ENCODE measurements at places on chromosomes 7 and 10. TPM values are rescaled to one million over a fixed set of nuclear protein-coding genes. Genes with fewer than 3 reads are reported as not detected.

- no peak for DNase-seq
- H3K4me3 ChIP-seq = no peak overlapping the region
- no peaks in the 10 kb centered on the region for H3K36me3 ChIP-seq
These were observed 57.0 kb downstream of the ICA1 start for GRCh38 chr7:8205031-8205387.

GRCh38 chr7:140456551-140457051 lies 22.7 kb downstream of the MKRN1 start:
- no peak overlapping the region for H3K27ac ChIP-seq
- no peaks in the 10 kb centered on the region for H3K4me1 ChIP-seq
- no peak for DNase-seq
- H3K4me3 ChIP-seq = no peak overlapping the region
- peaks cover 13% of the 10 kb centered on the region for H3K36me3 ChIP-seq
- no peaks in the 10 kb centered on the region for H3K27me3 ChIP-seq

DOCK1 gene
- 13.8 TPM for total RNA-seq

- H3K27ac ChIP-seq = no peak overlapping the region
- H3K4me1 ChIP-seq = no peaks in the 10 kb centered on the region
- no peak overlapping the region for H3K4me3 ChIP-seq
- DNase-seq = no peak
- H3K27me3 ChIP-seq = no peaks in the 10 kb centered on the region
These were observed 10.2 kb upstream of the LFNG start for GRCh38 chr7:2509298-2509906.

DNA sequence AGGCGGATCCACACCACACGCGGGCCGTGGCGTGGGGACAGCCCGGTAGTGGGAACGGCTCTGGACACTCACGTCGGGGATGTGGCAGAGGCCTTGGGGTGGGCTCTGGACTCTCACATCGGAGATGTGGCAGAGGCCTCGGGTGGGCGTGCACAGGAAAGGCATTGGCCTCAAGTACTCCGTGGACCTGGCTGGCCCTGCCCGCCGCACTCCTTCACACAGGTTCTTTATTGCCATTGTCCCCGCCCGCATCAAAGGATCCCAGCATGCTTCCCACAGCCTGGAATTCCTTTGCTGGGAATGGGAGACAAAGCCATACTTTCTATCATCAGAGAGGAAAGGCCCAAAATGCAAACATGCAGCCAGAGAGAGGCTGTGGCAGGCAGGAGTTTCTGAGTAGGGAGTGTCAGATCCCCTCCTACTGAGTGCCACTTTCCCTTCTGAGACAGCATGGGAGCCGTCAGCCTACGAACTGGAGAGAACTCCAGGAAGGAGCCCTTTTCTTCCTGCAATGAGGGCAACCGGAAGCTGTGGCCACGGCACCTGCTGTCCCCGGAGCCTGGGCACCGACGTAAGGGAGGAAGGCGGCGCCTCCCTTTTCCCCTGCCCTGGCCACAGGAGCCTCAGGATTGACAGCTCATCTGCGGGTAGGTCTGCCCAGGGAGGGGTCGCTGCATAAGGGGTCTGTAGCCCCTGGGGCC lies 51.5 kb downstream of the RBM17 start:
- DNase-seq = no peak
- H3K27ac ChIP-seq = no peak overlapping the region
- H3K4me1 ChIP-seq = no peaks in the 10 kb centered on the region
- H3K4me3 ChIP-seq = no peak overlapping the region

MLXIPL gene
- total RNA-seq = 104 TPM

OR2A1 gene
- total RNA-seq = not detected

EPO gene
- total RNA-seq = 6.3 TPM

GIMAP6 gene
- 10.2 TPM for total RNA-seq

FFAR4 gene
- total RNA-seq = 0.27 TPM

GRCh38 chr10:104268713-104269645 lies at the start of gene GSTO2:
Gene GSTO2 (plus strand): TSS chr10:104269184. CDS start chr10:104274916, 5,732 bp downstream.
- peaks cover 38% of the 10 kb centered on the region for H3K36me3 ChIP-seq
- H3K4me3 ChIP-seq = peak within 1 kb of the TSS; percentile 55
- H3K27ac ChIP-seq = peak within 1 kb of the TSS; percentile 75
- no peaks in the 10 kb centered on the region for H3K27me3 ChIP-seq

TEX36 gene
- total RNA-seq = not detected

GRCh38 chr10:133520193-133520738 lies 6.9 kb upstream of the CYP2E1 start:
- no peaks in the 10 kb centered on the region for H3K36me3 ChIP-seq
- H3K27me3 ChIP-seq = no peaks in the 10 kb centered on the region
- no peaks in the 10 kb centered on the region for H3K4me1 ChIP-seq
- DNase-seq = peak; percentile 94
- H3K4me3 ChIP-seq = peak overlapping the region; percentile 25
- no peak overlapping the region for H3K27ac ChIP-seq

- H3K36me3 ChIP-seq = no peaks in the 10 kb centered on the region
- no peak overlapping the region for H3K4me3 ChIP-seq
- peaks cover 5% of the 10 kb centered on the region for H3K4me1 ChIP-seq
- DNase-seq = no peak
These were observed 88.4 kb downstream of the SH3PXD2A start for GRCh38 chr10:103766751-103767505.

DNA sequence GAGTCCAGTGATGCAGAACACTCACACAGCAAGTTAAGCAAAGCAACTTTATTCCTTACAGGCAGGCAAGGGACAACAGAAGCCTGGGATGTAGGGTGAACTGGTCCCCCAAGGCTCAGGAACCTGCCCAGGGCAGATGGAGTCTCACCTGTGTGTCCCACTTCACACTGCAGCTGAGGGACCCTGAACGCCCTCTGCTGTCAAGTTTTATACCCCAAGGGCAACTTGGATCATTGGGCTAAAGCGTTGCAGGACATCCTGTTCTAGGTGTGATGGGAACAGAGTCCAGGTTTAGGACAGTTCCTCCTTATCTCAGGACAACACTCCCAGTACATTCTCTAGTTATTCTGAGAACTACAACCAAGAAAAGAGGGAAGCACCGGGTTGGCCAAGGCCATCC lies 49.5 kb upstream of the ZNF746 start:
- H3K27me3 ChIP-seq = no peaks in the 10 kb centered on the region
- H3K36me3 ChIP-seq = peaks cover 33% of the 10 kb centered on the region

DEPP1 gene
- total RNA-seq = 86.8 TPM

MYL10 gene
- total RNA-seq = not detected

GRCh38 chr10:81027223-81027622 lies 489.5 kb downstream of the SH2D4B start:
- no peaks in the 10 kb centered on the region for H3K4me1 ChIP-seq
- H3K27me3 ChIP-seq = no peaks in the 10 kb centered on the region
- DNase-seq = no peak
- H3K4me3 ChIP-seq = no peak overlapping the region
- H3K27ac ChIP-seq = no peak overlapping the region

DNA sequence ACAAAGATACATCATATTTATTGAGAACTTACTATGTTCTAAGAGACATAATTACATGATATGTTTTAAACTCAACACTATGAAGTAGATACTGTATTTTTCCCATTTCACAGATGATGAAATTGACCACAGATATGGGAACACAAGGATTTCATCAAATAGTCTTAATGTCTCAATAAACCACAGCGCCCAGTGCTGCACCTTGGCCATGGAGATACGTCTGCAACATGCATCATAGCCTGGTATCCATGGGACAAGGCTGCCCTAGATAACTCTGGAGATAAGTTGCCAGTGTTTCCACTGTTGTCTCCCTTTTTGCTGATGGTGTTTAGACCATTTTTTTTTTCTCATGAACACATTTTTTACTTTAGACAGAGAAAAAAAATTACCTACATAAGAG lies 97.5 kb downstream of the GNAT3 start:
- H3K36me3 ChIP-seq = no peaks in the 10 kb centered on the region
- H3K27me3 ChIP-seq = no peaks in the 10 kb centered on the region
- H3K4me3 ChIP-seq = no peak overlapping the region
- no peak overlapping the region for H3K27ac ChIP-seq
- DNase-seq = no peak
- no peaks in the 10 kb centered on the region for H3K4me1 ChIP-seq

DNA sequence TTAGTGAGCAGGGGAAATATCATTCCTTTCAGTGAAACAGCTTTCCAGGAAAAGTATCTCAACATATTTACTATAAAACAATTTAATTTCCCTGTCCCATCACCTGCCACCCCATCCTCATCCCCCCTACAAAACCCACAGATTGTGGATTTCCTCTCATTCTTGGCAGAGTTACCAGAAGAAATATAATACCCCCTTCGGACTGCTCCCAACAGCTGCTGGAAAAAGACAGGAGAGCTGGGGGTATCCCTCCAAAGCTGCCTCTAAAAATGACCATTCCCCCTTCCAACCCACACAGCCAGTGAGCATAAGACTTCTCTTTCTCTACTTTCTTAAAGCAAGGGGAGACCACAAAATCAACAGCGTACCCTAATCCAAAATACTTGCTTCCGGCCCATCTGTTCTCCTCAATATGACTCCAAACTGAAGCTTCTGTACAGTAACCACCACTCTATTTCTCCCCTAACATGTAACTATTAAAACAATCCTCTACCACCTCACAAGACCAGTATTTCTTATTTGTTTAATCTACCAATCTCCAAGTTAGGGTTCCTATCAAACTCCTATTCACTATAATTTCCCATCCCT lies 7.8 kb downstream of the FBXW4 start:
- H3K27ac ChIP-seq = no peak overlapping the region
- H3K4me3 ChIP-seq = no peak overlapping the region
- H3K4me1 ChIP-seq = peaks cover 17% of the 10 kb centered on the region
- H3K36me3 ChIP-seq = no peaks in the 10 kb centered on the region
- no peak for DNase-seq
- no peaks in the 10 kb centered on the region for H3K27me3 ChIP-seq

- H3K27ac ChIP-seq = no peak overlapping the region
- no peaks in the 10 kb centered on the region for H3K4me1 ChIP-seq
- no peaks in the 10 kb centered on the region for H3K27me3 ChIP-seq
- no peak overlapping the region for H3K4me3 ChIP-seq
- no peaks in the 10 kb centered on the region for H3K36me3 ChIP-seq
- no peak for DNase-seq
These were observed 49.6 kb downstream of the SYPL1 start for GRCh38 chr7:106062521-106062931.

CLCN1 gene
- not detected for total RNA-seq

DNA sequence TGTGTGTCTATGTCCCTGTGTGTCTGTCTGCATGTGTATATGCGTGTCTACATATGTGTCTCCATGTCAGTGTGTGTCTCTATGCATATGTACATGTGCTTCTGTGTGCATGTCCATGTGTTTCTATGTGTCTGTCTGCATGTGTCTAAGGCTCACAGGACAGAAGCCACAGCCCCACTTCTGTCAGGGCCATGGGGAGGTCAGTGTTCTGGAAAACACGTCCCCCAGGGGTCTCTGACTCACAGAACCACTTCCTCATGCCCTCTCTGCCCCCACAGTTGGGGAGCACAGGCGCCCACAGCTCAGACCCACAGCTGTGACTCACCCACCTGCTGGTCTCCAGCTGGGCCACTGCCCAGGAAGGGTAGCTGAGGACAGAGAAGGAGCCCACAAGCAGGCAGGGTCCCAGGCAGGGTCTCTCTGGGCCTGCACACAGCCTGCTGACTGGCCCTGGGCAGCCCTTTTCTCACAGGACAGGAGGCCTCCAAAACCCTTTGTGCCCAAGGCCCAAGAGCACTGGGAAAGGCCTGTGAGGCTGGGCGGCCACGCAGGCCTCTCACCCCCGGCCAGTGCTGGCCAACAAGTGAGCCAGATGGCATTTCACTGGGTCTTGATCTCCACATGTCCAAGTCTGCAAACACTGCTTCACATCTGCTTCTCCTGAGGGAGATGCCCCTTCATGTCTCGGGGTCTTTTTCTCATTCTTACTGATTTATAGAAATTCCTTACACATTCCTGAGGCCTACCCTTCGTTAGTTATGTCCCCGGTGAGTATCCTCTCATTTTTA lies 102.9 kb upstream of the FAM20C start:
- no peak overlapping the region for H3K4me3 ChIP-seq
- no peak for DNase-seq
- no peak overlapping the region for H3K27ac ChIP-seq
- H3K4me1 ChIP-seq = no peaks in the 10 kb centered on the region

DNA sequence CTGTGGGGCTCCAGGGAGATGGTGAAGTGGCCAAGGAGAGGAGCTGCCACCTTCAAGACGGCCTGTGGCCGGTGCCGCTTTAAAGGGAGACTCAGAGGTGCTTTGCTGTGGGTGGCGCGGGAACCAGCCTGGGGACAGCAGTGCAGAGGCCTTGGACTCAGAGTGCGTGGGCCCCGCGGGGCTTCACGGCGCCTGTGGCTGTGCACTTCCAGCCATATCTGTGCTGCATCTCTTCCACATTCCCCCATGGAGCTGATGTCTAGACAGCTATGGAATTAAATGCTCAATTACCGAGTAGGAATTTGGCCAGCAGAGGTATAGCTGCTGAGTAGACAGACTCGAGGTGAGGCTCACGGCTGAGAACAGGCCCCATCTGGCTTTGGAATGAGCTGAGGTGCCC lies 41.7 kb downstream of the HTRA1 start:
- no peak overlapping the region for H3K27ac ChIP-seq
- DNase-seq = no peak
- H3K27me3 ChIP-seq = no peaks in the 10 kb centered on the region
- H3K4me1 ChIP-seq = no peaks in the 10 kb centered on the region
- no peak overlapping the region for H3K4me3 ChIP-seq
- H3K36me3 ChIP-seq = peaks cover 4% of the 10 kb centered on the region

DNA sequence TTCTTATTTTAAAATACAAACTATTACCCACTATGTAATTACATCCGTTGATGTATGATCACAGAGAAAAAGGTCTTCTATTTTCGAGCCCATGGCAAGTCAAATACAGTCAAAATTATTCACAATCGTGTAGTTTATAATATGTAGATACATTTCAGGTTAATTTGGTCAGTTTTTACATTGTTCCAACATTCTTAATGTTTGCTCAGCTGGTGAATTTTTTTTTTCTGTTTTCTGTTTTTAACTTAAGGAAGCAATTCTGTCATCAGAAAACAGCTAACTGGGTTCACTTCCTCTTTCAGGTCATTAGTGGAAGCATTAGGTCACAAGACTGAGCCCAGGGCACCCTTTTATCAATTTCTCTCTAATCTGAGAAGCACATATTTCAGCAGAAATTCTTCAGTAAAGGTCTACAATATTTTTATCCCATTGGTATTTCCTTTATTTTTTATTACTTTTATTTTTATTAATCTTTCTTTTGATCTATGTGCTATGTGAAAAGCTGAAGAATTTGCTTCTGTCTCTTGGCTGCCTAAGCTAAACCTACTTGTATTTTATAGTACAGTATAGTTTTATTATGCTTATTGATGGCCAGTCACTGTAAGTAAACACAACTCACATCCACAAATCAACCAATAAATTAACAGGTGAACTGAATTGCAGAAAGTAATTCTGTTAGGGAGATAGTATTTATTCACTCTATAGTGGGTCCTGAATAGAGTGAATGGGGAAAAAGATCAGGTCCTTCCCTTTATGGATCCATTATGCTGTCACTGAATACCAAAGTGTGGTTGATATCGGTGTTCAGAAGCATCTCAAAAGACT lies 84.6 kb downstream of the ICA1 start:
- no peak for DNase-seq
- H3K36me3 ChIP-seq = no peaks in the 10 kb centered on the region
- H3K27ac ChIP-seq = peak overlapping the region; percentile 23
- H3K4me1 ChIP-seq = peaks cover 18% of the 10 kb centered on the region
- no peak overlapping the region for H3K4me3 ChIP-seq
